ENCODE measurements at places on chromosomes 2 and 18.

DNA sequence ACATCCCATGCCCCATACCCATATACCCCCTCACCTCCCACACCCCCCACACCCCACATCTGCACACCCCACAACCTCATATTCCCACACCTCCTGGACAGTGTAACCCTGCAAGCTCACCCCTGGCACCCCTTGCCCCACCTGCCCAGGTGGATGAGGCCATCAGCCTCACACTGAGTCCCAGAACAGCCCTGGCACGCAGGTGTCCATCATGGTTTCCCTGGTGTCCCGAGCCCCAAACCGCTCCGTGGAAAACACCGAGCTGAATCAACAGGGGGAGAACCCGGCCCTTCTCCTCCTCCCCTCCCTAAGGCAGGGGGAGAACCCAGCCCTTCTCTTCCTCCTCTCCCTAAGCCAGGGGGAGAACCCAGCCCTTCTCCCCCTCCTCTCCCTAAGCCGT is 415.6 kb upstream of the SALL3 start:
- DNase-seq, result no peak

DNA sequence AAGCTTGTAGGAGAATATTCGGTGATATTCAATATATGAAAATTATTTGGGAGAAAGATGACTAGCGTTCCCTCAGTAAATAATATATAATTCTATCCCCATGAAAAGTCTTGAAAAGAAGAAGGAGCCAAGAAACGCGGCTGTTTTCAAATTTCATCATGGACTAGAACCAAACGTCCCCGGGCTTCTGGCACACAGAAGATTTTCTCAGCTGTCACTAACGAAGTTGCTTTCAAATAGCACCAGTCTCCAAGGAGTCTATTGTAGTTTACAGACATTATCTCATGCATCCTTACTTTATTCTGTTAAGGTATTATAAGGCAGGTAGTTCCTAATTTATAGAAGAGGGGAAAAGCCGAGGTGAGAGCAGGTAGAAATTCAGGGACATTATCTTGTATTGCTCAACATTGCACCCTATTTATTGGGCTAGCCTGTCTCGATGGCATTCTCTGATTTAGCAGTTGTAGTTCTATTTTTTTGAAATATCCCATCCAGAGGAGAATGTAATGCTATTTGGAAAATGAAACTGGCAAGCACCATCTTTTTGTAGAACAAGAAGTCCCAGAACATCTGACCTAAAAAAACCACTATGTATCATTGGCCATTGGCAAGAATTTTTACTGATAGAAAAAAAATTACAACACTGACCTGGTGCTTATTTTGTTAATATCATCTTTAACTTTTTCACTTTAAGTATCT is 198.1 kb upstream of the RASGRP3 start:
- DNase-seq, result no peak

DNA sequence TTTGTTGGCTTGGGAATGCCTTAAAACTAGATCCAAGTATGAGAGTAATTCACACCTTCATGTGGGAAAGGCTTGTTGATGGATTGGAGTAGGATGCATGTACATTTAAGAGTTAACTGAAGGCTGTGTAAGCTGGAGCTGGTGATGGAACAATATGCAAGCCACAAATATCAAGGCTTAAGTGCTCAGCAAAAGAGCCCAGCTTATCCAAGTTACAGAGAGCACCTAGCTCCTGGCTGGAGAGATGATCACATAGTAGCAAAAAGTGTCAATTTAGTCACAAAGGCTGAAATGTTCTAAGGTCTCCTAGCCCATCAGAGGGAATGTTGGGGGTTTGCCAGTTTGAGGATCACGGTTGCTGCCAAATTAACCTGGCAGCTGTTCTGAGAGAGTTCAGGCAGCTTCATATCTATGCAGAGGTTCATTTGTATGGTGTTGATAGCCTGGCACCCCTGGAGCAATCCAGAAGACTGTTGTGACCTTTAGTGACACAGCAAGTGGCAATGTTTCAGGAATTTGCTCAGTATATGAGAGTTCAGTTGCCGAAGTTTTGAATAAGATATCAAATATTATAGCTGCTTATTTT is 228.2 kb downstream of the DOK6 start:
- no peak for DNase-seq

GRCh38 chr18:8380926-8381325 is 228.3 kb upstream of the RAB12 start:
- DNase-seq, result no peak

DNA sequence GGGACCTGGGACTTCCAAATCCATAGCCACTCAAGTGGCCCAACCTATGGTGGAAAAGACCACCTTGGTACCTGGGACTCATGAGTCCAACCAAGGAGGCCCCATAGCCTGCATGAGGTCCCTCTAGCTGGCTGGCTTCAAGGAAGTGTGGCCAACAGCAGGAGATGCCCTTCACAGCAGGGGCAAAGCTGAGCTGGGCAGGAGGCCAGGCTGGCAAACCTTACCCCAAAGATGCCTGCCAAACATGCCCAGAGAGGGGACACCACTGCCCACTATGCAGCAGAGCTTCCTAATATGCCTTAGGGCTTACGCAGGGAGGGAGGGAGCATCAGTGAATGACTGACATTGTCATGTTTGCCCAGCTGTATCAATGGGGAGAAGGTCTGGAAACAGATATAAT is 188.0 kb upstream of the GLI2 start:
- no peak for DNase-seq

DNA sequence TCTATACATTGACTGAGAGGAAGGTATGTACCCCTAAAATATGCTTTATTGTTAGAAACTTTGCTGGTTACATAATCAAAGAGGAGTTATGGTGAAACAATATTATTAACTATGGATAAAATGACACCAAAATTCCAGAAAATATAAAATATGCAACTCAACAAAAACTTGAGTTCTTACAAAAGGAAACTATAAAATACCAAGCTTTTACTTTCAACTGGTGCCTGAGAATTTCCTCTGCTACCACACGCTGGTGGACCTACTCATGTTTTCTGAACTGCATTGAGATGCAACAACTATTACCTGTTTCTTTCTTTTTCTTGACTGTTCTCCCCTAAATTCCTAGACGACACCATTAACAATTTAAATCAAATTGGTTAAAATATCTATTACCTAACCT is 8.2 kb upstream of the NFE2L2 start:
- DNase-seq, result no peak

- no peak for DNase-seq
Observed at GRCh38 chr2:46298272-46298521, 990 bp downstream of the EPAS1 start.

Measured in activated effector memory CD4-positive, alpha-beta T cell treated with Interleukin-2 at 50 U/mL for 16 hours (primary cell).